SW480 (cell line): ENCODE measurements at places on chromosomes 16 and 17.

GRCh38 chr16:62021161-62021581 is 15.1 kb downstream of the CDH8 start:
- no peak for DNase-seq

- no peak for DNase-seq
Observed at GRCh38 chr16:48504216-48504615, 105.8 kb downstream of the N4BP1 start.

GRCh38 chr16:85983064-85983463 is 84.1 kb downstream of the IRF8 start:
- no peak for DNase-seq

- no peak for DNase-seq
Observed at GRCh38 chr16:11621920-11622651, 35.4 kb upstream of the LITAF start.
